Cardiac fibroblast (primary cell): ENCODE measurements at places on chromosomes 3 and 15.
A peak's percentile ranks its signal among the peaks of the same experiment; 100 is the strongest.

- DNase-seq: no peak
These were observed 11.0 kb upstream of the CTNNB1 start for GRCh38 chr3:41188306-41188705.

DNA sequence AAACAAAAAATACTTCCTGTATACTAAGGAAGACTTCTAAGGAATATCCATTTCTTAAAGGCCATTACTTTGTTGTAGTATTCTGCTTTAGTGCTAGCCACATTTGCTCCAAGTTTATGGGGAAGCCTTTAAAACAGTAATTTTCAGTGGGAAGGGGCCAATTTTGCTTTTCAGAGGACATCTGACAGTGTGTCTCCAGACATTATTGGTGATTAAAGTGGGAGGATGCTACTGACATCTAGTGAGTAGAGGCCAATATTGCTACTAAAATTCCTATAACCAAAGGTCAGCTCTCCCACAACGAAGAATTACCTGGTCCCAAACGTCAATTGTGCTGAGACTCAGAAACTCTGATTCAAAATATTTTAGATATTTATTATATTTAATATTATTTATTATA lies 24.8 kb downstream of the SLC28A2 start:
- DNase-seq: peak; percentile 33

- DNase-seq: no peak
These were observed 4.1 kb upstream of the ACTC1 start for GRCh38 chr15:34799149-34800101.

DNA sequence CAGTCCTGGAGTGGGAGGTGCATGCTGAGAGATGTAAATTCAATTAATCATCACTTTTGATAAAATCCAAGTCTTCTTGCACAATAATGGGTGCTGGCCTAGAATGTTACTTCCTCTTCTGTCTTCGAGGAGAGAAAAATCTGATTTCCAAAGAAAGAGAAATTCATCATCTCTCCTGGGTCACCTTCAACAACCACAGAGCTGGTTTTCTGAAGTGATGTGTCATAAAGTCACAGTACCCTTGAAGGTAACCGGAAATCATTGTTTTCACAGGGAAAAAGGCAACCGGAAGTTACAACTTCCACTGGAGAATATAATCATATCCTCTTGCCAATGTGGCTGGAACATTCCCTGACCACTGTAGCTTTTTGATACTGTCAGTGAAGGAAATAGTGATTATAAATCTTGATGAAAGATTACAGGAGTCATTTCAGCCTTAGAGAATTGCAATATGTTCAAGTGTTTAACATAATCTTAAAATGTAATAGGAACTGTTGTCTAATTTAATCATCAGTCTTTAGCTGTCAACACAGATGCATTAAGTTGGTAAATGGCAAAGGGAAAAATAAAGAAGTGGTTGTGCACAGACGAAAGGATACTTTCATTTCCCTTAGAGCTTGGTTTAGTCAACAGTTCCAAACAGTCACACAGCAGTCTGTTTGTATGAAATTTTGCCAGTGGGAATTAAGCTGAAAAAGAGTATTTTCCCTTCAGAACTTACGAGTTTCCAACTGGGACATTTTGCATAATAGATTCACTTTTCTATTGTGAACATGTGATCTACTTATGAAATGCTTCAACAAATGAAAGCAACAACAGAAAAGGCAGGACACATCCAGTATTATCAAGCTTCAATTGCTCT lies 106.5 kb upstream of the SLC4A7 start:
- peak; percentile 91 for DNase-seq

DNA sequence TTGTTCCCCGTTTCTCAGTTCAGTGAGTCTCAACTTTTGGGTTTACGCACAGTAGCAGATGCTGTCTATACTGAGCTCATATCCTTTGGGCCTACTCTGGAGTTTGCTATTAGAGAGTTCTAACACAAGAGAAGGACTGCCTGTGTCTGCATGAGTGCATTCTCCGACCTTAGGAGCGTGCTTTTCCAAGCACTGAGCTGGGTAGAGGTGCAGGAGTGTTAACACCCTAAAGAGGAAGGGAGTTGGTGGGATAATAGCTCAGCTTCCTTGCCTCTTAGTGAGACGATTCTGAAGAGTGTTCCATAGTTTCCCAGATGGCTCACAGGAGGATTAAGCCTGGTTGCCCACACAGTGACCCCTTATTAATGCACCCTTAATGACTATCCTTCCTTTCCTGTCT lies 6.9 kb upstream of the OXSR1 start:
- DNase-seq: no peak

GRCh38 chr3:23219117-23219516 lies 16.0 kb downstream of the UBE2E2 start:
- no peak for DNase-seq

- no peak for DNase-seq
These were observed 148.2 kb downstream of the BBX start for GRCh38 chr3:107670986-107671385.
